ENCODE measurements at places on chromosomes 2 and 18.
A peak's percentile ranks its signal among the peaks of the same experiment; 100 is the strongest.

DNA sequence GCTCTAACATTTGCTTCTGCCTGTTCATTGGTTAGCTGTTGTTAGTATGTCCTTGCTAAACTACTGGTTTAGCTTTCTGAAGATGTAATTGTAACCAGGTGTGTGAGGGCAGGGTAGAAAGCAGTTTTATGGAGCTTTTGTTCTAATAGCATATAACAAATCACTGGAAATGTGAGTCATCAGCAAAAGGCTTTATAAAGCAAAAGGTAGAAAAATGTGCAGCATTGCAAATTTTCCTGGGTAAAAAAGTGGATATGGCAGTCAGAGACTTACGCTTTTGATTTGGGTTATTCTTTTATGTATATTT lies 85.3 kb downstream of the ZNF407 start:
- no peak for DNase-seq

DNA sequence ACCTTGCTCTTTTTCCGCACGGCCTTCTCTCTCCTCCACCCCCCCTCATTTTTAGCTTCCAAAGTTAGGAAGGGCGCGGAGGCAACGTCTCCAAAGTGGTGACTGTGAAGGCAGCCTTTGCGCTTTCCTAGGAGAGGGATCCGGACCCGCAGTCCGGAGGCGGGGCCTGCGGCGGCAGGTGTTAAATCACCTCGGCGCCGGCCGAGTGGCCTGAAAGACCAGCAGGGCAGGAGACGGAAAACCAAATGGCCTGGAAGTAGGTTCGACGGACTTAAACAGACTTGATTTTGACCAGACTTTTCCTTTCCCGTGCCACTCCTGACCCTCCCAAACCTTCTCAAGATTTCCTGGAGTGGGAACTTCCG lies 615 bp downstream of the GORASP2 start:
- peak; percentile 12 for DNase-seq

DNA sequence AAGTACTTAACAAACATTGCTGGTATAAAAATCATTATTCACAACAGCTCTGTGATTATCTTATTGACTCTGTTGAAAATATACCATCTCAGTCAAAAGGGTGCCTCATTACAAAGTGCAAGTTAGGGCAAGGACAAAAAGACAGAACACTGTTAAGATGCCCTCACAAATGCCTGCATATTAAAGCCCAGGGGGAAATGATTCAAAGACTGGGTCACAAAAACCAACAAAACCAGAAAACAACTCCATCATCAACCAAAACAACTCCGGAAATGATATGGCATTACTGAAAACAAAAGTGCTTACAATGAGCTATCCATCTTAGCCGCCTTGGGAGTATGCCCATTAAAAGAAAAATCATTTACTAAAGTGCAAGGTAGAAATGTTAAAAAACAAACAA lies 9.9 kb downstream of the PLA2R1 start:
- no peak for DNase-seq

DNA sequence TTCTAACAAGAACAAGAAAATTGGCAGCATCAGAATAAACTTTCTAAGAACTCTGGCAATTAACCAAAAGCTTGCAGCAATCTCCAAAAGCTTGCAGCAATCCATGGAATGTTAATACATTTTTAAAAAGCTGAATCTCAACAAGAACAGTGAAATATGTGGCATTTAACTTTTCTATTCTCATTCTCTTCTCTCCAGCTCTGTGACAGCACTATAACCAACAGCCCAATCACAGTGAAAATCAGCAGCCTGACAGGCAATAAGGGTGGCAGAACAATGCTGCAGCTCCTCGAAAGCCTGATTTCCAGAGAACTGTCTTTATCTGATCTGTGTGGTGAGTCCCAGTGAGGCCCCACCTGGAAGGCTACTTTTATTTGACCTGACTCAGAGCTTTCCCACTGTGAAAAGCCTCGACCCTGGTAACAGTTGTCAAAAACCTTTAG lies 60.0 kb downstream of the TMEM131 start:
- no peak for DNase-seq

GRCh38 chr2:12376025-12376424 lies 340.7 kb upstream of the TRIB2 start:
- DNase-seq: no peak

GRCh38 chr2:11144738-11145079 lies 10.6 kb upstream of the SLC66A3 start:
- DNase-seq: no peak

- no peak for DNase-seq
These were observed 256.6 kb upstream of the NT5C1B start for GRCh38 chr2:18845854-18846445.

- DNase-seq: no peak
These were observed 17.9 kb downstream of the CDH2 start for GRCh38 chr18:28159055-28159454.

DNA sequence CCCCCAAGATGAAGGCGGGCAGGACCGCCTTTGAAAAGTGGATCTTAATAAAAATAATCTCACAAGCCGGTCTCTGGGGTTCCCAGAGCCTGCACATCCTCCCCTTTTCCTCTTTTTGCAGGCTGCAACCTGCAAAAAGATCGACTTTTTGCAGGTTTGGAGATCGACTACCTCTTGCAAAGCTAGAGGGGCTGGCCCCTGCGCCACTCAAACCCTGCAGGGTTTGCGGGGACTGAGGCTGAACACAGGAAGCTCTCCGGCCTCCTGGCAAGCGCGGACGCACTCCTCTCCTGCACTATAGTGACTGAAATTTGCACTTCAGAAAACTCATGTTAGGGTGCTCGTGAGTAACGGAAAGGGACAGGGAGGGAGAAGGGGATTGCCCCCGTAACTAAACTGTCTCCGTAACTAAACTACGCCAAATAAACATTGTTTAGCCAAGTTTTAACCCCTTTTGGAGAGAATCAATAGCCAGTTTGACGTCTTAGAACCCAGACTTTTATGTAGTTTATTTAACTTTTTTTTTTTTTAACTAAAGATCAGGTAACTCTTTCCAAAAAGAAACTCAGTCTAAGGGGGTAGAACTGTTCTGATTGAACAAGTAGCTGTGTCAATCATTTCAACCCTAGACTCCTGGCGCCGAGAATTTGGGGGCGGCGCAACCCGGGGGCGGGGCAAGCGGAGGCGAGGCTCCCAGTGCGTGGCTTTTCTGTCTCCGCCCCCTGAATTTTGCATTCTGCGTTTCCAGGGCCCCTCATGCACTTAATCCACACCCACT lies 2.5 kb downstream of the IGFBP5 start:
- DNase-seq: peak; percentile 43

DNA sequence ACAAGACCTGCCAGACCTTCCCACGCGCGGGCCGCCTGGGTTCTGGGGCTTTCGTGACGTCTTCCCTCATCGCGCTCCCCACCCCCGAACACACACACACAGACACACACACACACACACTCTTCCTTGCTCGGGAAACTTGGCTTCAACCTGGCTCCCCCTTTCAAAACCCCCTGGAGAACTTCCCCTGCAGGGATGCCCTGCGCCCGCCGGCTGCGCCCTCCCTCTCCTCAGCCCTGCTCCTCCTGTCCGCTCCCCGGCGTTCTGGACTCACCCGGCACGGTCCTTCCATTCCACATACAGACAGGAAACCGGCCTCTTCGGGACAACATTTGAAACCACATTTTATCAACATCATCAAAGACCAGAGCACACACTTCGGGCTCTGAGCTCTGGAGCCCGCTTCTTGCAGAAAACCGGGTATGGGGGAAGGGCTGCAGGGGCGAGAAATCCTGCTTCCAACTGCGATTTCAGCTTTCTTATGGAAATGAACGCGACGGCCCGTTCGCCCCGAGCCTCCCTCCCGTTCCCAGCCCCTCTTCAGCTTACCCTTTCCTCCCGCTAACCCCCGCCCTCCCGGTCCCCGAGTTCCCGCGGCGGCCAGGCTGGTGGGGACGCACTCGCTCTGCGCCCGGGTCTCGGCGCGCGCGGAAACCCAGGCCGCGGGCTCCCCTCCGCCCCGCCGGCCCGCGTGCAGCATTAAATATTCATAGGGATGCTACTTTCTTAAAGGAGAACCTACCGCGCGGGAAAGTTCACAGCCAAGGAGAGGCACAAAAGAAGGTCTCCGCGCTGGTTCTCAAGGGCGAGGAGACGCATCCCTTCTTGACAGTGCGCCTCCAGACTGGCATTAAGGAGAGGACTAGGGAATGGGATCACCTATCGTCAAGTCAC lies 18.3 kb downstream of the POU3F3 start:
- DNase-seq: no peak

DNA sequence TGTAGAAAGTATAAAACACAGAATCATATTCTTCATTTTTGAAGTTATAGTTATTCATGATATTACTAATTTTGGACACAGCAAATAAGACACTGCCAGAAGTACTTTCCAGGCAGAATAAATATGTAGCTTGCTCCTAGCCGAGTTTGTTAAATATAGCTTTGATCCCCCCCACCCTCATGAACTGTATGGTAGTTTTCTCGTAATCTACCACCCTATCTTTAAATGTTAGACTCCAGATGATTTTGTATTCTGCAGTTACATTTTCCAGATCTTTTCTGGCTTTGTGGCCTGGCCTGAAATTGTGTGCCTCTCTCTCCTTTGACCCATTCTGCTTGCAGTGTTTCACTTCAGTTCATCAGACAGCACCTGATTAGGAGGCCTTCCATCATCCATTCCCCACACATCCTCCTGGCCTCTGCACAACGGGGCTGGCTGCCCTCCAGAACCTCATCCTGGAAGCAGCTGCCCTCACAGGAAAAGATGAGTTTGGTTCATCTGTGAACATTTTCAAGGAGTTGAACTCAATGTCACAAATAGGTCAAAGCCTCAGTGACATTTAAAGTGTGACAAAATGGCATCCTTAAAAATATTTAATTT lies 4.7 kb upstream of the KCNJ3 start:
- DNase-seq: no peak

GRCh38 chr2:47534179-47534919 lies 131.4 kb downstream of the MSH2 start:
- no peak for DNase-seq

- no peak for DNase-seq
These were observed 41.4 kb downstream of the TMEM182 start for GRCh38 chr2:102803041-102803896.

DNA sequence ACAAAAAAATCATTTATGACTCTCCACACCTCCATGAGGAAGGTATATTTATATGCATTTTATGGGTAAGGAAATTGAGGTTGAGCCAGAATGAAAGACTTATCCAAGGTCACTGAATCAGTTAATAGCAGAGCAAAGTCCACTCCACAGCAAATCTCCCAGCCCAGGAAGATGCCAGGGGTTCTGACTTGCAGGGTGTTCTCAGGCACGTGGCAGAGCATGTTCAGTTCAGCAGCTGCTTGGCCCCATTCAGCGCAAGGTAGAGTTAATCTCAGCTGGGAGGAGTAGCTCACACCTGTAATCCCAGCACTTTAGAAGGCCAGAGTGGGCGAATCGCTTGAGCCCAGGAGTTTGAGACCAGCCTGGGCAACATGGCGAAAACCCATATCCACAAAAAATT lies 17.8 kb upstream of the DGKD start:
- no peak for DNase-seq

DNA sequence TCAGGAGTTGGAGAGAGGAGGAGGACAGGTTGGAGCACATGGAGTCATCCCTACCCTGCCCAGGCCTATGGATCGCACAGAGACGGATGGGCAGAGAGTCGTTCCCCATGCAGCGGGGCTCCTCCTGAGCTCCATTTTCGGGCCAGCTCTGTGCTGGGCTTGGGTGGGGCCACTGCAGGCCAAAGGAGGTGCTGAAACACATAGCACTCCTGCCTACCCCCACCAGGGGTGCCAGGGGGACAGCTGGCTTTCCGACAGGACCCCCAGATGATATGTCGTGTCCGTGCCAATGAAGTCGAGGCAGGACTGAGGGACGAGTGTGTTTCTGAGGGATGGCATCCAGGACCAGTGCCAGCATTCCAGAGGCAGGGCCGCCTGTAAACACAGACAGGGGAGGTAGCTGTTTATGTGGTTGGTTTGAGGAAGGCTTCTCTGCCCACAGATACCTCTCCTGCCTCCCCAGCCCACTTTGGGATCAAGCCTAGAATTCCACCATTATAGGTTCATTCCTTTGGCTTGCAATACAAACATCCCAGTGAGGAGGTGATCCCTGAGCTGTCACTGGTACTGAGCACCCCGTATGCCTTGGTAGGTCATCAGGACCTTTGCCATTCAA lies 116.6 kb downstream of the GLI2 start:
- DNase-seq: no peak

DNA sequence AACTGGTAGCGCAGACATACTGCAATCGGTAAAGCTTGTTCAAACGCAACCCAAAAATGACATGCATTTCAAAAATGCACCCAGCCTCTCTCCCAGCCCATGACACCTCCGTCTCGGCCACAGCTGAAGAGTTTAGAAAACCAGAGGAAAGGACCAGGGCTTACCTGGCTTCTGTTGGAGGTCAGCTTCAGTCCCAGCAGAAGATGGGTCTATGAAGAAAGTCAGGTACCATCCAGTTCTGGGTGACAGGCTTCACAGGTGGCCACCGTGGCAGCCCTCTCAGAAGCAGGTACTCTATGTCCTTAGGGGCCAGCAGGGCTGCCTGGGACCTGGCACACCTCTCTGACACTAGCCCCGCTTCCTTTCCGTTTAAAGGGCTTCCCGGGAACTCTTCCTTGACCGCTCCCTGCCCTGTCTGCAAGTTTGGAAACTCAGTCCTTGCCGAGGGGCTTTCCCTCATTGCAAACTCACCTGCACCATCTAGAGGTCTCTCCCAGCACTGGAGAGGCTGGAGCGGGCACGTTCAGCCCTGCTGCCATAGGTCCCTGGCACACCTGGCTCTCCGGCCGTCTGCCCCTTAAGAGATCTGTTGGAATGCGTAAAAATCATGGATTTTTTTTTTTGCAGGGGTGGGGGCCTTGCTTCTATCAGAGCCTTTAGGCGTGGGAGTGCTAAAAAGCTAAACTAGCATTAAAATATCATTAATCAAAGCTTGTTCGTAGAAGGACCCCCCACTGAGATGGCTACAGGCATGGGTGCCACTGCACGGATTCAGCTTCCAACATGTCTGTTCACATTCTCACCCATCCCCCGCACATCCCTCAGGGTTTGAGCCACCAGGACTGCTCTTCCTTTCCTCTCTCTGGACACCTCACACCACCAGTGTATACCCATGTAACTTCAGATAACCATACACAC lies at the start of gene EDAR:
TSS of gene EDAR (minus strand) at position 425 of the 918 bp plus-strand sequence. CDS start 58,206 bp downstream, outside the sequence.
- DNase-seq: peak; percentile 7

GRCh38 chr2:24762518-24762917 lies 30.7 kb downstream of the PTRHD1 start:
- DNase-seq: no peak

DNA sequence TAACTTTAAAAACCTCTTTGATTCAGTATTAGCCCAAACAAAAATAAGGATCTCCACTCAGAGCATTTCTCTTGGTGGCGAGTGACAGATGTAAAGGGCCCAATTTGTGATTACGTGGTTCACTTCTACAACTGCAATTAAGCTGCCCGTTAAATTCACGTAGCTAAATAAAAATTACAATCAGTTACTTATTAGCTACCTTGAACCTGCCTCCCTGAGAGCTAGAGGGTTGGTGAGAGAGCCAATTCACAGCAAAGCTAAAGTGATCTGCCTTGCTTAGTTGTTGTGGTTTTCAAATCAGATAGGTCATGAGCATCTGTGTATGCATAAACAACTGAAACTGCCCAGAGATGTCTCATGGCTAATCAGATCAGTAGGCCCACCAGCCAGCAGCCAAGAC lies 156.7 kb downstream of the RNF152 start:
- no peak for DNase-seq
